Naive thymus-derived CD4-positive, alpha-beta T cell (primary cell): ENCODE measurements at places on chromosomes 6 and 20.

- no peak for DNase-seq
These were observed 8.7 kb downstream of the JAG1 start for GRCh38 chr20:10665027-10665561.

DNA sequence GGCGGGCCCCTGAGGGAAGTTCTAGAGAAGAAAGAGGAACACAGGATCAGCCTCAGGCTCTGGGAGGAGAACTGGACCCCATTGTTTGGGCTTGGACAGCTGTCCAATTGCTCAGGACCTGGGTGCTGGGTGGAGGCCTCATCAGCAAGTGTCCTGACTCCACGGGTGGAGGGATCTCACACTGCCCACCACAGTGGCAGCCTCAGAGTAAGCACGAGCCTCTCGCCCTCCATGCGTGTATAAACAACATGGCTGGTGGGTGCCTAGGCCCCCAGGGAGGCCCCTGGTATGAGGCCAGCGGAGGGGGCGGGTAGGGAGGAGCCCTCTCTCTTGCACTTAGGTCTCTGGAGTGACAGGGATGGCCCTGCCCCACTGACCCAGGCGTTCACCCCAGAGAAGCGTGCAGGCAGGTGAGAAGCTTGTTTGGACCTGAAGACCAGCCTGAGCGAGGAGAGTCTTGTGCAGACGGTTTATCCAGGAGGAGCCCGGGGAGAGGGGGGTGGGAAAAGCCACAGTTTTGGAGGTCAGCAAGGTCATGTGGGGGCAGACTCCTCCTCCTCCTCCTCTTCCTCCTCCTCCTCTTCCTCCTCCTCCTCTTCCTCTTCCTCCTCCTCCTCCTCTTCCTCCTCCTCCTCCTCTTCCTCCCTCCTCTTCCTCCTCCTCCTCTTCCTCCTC lies 41.9 kb upstream of the BHLHE23 start:
- DNase-seq = no peak

GRCh38 chr6:32692019-32692418 lies 25.6 kb upstream of the HLA-DQB1 start:
- peak; percentile 58 for DNase-seq

DNA sequence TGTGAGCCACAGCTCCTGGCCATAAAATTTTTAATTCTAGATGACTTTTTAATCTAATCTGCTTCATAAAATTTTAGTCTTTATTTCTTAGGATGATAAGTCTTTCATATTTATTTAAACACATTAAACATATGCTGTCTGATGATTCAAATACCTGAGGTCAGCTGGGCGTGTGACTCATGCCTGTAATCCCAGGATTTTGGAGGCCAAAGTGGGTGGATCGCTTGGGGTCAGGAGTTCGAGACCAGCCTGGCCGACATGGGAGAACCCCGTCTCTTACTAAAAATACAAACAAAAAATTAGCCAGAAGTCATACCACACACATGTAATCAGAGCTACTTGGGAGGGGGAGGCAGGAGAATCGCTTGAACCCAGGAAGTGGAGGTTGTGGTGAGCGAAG lies 53.1 kb downstream of the RBM24 start:
- no peak for DNase-seq

- DNase-seq = peak; percentile 25
These were observed 1089.3 kb upstream of the DEFB115 start for GRCh38 chr20:30168025-30168799.

DNA sequence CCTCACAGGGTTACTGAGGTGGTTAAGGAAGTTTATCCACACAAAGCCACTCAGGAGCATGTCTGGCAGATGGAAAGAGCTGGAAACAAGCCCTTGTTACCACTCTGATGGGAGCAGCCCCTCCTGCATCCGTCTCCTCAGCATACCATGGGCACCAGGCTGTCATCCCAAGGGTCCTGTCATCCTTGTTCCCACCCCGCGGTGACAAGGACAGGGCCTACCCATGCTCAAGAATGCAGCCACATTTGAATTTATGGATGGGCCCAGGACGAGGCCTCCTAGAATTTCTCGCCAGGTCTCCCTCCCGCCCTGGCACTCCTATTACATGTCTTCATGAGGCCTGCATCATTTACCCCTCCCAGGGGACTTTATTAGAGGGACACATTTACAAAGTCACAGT lies 60.0 kb downstream of the NPEPL1 start:
- no peak for DNase-seq

GRCh38 chr20:19211252-19211651 lies 1.2 kb upstream of the SLC24A3 start:
- no peak for DNase-seq

DNA sequence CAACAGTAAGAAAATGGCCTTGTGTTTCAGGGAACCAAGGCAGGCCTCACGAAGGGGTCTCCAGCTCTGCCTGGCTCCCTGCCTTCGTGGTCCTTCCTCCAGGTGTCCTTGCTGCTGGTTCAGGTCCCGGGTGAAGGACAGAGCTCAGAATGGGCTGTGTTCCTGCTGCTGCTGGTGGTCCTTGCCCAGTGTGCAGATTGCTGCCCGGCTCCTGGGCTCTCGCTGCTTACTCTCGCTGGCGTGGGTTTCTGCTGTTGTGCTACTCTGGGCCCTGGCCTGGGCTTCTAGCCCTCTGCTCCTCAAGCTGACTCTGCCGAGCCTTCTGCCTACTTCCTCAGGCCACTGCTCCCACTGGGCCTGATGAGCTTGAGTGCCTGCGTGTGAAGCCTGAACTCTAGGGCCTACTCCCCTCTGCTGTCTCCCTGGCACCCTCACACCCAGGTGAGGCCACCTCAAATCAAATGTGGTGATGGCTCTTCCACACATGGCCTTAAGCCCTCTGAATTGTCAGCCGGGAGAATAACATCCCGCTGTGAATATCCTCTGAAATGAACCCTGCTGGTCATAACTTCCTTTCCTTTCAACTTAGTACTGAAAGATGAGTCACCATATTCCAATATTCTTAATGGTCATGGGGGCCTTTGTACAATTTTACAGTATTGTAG lies 171.6 kb downstream of the FOXC1 start:
- DNase-seq = no peak

- DNase-seq = no peak
These were observed 9.4 kb downstream of the ABCC10 start for GRCh38 chr6:43436577-43437282.

- DNase-seq = no peak
These were observed 4.9 kb downstream of the SDCBP2 start for GRCh38 chr20:1323830-1324597.

DNA sequence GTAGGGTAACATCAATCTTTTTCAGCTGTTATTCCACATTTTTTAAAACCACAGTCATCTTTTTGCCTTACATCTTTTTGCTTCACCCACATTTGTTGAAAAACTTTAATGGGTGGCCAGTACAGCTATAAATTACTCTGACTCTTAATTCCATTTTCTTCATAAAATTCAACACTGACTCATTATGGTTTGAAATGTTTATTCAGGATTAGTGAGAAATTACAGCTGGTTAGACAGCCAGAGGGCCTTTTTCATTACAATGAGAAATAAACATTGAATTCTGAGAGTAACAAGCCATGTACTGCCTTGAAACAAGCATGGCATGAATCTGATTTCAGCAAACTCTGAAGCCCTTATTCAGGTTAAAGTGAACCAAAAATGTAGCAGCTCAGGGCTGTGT lies 19.5 kb downstream of the NDUFAF4 start:
- DNase-seq = no peak

DNA sequence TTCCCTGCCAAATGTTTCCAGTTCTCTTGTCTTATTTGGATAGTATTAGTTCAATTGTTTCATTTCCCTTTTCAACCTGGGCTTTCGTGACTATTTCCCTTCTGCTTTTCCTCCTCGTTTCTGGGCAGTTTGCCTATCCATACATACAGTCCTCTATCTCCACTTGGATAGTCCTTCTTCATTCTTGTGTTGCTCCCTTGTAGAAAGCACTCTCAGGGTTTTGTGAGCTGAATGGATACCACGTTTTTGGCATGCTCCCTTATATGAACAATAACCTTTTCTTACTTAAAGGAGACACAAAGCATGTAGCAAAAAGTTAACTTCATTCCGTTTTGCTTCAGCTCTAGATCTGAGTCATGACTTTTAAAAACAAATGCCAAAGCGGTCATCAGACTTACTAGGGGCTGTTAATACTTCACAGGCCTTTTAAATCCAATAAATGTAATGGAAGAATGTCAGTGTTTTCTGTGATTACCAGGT lies 16.6 kb downstream of the CRYBG1 start:
- DNase-seq = no peak

DNA sequence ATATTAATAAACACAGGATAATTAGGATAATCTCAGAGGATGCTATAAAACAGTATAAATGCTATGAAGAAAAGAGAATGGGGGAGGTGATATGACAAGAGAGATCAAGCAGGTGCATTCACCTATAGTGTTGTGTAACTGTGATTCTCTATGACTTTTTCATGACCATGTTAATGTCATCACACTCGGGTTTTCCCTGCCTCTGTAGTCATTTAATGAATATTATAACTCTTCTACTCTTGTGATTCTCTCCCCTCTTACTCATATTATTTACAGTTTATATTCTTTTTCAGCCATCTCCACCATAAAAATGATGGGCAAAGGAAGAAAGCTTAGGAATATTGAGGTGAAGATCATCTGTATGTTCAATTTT lies 106.9 kb upstream of the SGK1 start:
- DNase-seq = no peak

DNA sequence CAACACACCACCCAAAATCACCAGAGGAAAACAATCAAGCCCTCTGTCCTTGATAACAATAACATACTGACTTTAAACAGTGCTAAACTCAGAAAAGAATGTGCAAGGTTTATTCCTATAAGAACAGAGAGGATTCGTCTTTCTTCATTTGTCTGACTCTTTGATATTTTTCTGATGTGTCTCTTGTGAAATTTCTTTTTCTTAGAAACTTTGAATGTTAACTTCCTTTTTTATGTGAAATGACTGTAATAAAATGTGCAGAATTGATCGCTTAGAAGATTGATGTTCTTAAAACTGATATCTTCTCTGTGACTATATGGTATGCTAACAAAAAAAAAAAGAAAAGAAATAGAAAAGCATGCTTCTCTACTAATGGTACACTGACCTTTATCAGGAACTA lies 947.4 kb upstream of the CITED2 start:
- DNase-seq = no peak

DNA sequence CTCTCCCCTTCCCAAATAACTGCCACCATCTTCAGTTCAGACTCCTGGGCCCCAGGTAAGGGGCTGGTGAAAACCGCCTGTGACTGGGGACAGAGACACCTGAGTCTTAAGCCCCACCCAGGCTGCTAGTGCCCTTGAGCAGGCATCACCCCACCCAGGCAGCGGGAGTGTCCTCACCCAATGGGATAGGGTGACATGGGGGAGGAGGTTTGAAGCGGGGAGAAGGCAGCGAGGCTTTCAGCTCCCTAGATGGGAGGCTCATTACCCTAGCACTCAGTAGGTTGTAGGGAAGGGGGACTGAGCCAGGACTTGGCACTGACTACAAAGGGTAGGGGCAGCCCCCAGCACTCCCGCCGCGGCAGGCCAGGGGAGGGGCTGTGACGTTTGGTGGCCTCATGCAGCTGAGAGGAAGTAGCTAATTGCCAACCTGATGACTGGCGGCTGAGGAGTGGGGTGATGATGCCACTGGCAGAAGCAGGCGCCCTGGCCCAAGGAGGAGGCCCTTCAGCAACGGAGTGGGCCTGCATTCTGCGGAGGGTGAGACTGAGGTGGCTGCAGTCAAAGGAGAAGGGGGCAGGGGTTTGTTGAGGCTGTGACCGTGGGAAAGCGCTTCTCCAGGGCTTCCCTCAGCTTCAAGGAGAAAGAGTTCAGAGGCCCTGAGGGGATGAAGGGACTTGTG lies 126.9 kb downstream of the MRPL14 start:
- DNase-seq = no peak

- DNase-seq = no peak
These were observed 721.2 kb downstream of the MAFB start for GRCh38 chr20:39967806-39968205.

GRCh38 chr20:52312132-52312729 lies 120.7 kb upstream of the ZFP64 start:
- DNase-seq = no peak

DNA sequence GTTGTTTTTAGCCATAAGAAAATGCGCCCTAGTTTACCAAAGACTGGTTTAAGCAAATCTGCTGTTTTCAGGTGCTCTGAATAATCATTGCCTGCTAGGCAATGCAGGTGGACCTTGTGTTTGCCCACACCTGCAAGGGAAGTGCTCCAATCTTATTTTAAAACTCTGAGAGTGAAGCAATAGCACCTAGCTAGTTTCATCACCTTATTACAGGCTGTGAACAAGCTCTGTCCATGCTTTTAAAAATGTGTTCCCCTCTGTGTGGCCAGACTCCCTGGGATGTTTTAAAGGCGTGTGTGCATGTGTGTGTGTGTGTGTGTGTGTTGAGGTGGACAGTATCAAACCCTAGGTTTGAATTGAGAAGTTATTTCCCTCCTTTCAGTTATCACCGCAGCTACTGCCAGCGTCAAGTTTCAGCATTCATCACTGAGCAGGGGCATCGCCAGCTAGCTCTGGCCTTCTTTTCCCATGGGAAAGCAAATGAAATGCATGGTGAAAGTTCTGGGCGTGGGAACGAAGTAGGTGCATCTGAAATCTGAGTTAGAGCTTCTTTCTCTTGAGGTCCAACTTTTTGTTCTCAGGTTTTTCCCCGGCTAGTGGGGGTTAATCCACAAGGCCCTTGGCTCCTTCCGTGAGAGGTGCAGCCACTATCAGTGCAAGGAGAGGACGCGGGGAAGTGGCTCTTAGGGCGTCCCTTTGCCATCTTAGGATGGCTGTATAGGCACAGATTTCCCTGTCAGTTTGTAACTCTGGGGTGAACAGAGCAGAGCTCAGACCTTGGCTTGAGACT lies 30.8 kb downstream of the DUSP22 start:
- no peak for DNase-seq

- no peak for DNase-seq
These were observed 12.2 kb upstream of the ANKEF1 start for GRCh38 chr20:10022625-10023024.

DNA sequence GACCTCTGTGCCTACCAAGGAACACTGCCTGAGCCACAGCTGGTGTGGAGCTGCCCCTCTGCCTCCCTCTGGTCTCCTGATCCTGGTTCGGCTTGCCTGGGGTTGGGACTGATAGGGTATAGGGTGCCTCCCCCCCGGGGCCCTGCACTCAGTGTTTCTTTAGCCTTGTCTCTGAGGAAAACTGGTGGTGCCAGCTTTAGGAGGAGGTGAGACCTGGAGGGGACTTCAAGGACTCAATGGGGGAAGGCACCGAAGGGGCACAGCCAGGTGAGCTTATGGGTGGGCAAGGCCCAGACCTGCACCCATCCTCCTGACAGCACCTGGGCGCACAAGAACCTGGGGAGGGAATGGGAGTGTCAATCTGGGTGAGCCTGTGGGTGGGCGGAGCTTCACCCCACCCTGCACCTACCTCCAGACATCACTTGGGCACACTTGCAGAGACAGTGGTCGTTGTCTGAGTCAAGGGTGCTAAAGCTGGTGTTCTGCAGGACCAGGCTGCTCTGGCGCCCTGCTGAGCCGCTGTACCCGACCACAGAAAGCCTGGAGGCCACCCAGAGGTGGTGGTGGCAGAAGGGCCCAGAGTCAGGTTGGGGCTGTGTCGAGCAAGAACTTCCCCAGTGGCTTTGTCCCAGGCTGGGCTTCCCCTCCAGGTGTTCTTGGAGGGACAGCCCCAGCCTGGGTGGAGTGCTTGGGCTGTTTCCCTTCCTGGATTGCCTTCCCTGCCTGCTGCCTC lies 40.5 kb downstream of the FAM110A start:
- no peak for DNase-seq

- no peak for DNase-seq
These were observed 228.5 kb downstream of the ZMYND8 start for GRCh38 chr20:47127999-47128398.

GRCh38 chr20:60087563-60088105 lies 129.4 kb downstream of the CDH26 start:
- no peak for DNase-seq
